Inflammatory macrophage (primary cell): ENCODE measurements at places on chromosomes 5 and 9.

DNA sequence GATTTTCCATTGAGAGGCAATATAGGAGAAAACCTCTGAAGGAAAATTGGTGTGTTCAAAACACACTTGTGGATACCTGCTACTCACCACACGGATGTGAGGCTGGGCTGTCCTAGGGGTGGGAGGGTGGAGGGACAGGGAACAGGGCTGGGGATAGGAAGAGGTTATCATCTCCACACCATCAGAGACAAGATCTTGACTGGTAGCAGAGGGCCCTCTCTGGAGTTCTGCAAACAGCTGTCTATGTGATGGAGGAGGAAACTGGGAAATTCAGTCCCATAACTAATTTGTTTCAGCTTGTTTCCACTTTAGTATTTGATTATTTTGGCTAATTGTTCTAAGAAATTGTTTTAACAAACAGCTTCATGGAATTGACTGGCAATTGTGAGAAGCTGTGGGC lies 91.6 kb upstream of the FSTL4 start:
- no peak for DNase-seq

- no peak for DNase-seq
These were observed 7.2 kb downstream of the C1QTNF2 start for GRCh38 chr5:160363211-160363610.

- DNase-seq = no peak
These were observed 41.3 kb downstream of the VPS13A start for GRCh38 chr9:77218612-77219011.

DNA sequence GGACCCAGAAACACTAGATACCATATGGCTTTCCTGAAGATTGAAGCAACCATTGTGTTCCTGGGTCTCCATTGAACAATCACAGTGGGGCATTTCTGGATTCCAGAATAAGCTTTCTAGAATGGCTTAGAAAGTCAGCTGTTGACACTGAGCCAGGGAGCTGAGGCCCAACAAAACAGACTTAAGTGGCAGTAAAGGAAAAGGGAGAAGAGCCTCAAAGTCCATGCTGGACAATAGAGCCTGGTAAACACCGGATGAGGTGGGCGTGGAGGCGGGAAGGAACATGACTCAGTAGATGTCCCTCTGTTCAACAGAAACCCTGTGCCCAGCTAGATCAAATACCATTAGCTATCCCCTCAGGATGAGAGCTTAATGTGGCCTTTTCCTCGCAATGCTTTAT lies 14.8 kb downstream of the SPARC start:
- DNase-seq = peak; percentile 74

GRCh38 chr9:112921549-112921948 lies 30.9 kb upstream of the SLC46A2 start:
- DNase-seq = peak; percentile 58

DNA sequence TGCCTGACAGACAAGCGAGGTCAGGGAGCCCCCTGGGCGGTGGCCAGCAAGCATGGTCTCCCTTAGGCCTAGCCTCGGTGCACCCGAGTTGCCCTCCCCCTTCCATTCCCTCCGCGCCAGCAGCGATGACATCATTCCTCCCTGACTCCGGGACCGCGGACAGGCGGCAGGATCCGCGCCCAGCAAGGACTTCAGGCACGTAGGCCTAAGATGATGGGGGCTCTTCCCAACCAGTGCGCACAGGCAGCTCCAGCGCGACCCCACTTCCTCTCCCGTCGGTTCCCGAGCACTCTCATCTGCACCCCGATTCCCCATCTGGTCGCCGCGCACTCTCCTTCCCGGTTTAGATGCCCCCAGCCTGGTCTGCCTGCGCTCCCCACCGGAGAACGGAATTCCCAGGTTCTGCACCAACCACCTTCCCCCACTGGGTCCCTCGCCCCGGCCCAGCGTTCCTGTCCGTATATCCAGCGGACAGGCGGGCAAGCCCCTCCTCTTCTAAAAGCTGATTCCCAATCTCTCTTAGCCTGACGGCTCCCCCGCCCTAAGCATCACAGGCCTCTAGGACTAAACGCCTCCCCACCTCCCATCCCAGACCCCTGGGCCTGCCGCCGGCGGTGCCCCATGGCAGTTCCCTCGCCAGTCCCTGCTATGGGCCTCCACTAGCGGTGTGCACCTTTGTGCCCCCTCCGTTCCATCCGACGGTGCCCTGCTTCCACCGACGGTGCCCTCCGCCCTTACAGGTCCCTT lies 931 bp downstream of the FAM219A start:
- DNase-seq = no peak

- DNase-seq = no peak
These were observed 60.9 kb upstream of the TMED7 start for GRCh38 chr5:115686738-115687074.

GRCh38 chr5:138706655-138707480 lies 46.4 kb upstream of the CTNNA1 start:
- DNase-seq = peak; percentile 60

GRCh38 chr5:90099099-90099498 lies 310.5 kb downstream of the CETN3 start:
- no peak for DNase-seq

DNA sequence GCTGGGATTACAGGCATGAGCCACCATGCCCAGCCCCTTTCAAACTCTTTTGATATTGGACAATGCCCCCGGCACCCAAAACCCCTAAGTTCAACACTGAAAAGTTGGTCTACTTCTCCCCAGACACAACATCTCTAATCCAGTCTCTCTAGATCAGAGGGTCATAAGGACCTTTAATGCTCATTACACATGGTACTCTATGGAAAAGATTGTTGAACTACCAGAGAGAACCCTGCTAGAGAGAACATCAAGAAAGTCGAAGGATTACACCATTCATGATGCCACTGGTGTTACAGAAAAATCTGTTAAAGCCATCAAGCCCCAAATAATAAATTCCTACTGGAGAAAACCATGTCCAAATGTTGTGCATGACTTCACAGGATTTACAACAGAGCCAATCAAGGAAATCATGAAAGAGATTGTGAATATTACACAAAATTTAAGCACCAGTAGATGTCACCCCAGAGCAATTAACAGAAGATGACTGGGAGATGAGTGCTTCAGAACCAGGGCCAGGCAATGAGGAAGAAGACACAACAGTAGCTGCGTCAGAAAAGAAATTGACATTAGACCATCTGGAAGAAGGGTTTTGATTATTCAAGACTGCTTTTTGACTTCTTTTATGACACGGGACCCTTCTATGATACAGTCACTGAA lies 28.3 kb upstream of the NIPAL4 start:
- DNase-seq = peak; percentile 64
